ENCODE measurements at places on chromosomes 6 and 20. TPM values are rescaled to one million over a fixed set of nuclear protein-coding genes. Genes with fewer than 3 reads are reported as not detected.

DNA sequence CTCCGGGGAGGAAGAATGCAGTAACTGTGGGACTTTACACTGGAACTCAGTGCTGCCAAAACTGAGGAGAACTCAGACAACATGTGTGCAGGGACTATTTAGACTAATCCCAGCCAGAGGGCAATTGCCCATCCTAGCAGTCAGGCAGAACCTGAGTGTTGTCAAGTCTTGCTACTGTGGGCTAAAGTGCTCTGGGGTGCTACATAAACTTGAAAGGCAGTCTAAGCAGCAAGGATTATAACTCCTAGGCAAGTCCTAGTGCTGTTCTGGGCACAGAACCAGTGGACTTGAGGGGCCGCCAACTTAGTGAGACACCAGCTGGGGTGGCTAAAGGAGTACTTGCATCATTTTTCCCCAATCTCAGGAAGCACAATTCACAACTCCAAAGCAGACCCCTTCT lies 363.8 kb upstream of the PTCHD4 start:
- no peak for DNase-seq

Gene SNAI1
- 1.1 TPM for total RNA-seq

DNA sequence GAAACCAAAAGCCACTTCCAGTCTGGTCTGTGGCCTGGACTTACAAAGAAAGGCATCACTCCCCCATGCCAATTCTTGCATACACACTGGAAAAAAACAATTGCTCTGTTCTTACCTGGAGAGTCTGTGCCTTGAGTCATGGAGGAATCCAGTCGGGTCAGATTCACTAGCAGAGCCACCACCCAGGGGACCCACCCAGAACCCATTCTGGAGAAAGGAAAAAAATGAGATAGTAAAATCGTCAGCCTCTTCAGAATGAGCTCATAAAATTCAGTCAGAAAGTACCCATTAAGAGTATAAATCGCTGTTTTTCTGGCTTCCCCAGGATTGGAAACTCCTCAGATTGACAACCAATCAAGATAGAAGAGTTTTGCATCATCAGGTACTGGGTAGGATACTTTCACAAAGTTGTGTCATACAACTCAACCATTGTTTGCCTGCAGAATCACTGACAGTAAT lies at the start of gene HLA-DOB:
TSS of gene HLA-DOB (minus strand) at position 257 of the 459 bp plus-strand sequence. CDS start at position 206, 51 bp downstream.
- peak; percentile 64 for DNase-seq

Gene GUCA1A
- not detected for total RNA-seq

Gene UBR2
- 19.4 TPM for total RNA-seq

Gene ALDH5A1
- 14.5 TPM for total RNA-seq

- no peak for DNase-seq
Measured at GRCh38 chr6:121498481-121499276, 63.2 kb downstream of the GJA1 start.

- DNase-seq: no peak
Measured at GRCh38 chr20:24481173-24481572, 11.7 kb downstream of the SYNDIG1 start.

Gene ATP6V1G2
- 1.1 TPM for total RNA-seq

Data from hematopoietic multipotent progenitor cell (in vitro differentiated cells).